ENCODE measurements at places on chromosomes 3 and 15.

GRCh38 chr3:87088993-87089841 is 98.3 kb upstream of the VGLL3 start:
- no peak for DNase-seq

- DNase-seq = no peak
Measured at GRCh38 chr15:73442421-73442820, 543 bp upstream of the REC114 start.

GRCh38 chr15:98217356-98217755 is 256.9 kb downstream of the ARRDC4 start:
- no peak for DNase-seq

GRCh38 chr3:30531017-30531570 is 75.3 kb upstream of the TGFBR2 start:
- DNase-seq = no peak

GRCh38 chr15:73941044-73941443 is 14.8 kb downstream of the LOXL1 start:
- DNase-seq = no peak

DNA sequence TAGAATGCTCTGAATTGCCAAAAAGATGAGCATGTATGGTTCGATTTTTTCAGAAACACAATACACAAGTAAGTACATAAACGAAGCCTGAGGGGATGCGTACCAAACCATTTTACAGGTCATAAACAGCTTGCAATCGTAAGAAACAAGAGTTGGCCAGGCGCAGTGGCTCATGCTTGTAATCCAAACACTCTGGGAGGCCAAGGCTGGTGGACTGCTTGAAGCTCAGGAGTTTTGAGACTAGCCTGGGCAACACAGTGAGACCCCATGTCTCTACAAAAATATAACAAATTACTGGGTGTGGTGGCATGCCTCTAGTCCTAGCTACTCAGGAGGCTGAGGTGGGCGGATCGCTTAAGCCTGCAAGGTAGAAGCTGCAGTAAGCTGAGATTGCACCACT is 13.4 kb downstream of the TRA2B start:
- DNase-seq = no peak

- DNase-seq = no peak
Measured at GRCh38 chr3:112610121-112610520, 30.8 kb downstream of the CCDC80 start.

GRCh38 chr15:85652457-85652856 is 142.3 kb downstream of the KLHL25 start:
- DNase-seq = no peak

- DNase-seq = no peak
Measured at GRCh38 chr3:53773021-53773436, 73.2 kb downstream of the CHDH start.

GRCh38 chr15:66241908-66242285 is 11.7 kb downstream of the MEGF11 start:
- DNase-seq = no peak

GRCh38 chr3:128398586-128398985 is 68.1 kb downstream of the DNAJB8 start:
- no peak for DNase-seq

DNA sequence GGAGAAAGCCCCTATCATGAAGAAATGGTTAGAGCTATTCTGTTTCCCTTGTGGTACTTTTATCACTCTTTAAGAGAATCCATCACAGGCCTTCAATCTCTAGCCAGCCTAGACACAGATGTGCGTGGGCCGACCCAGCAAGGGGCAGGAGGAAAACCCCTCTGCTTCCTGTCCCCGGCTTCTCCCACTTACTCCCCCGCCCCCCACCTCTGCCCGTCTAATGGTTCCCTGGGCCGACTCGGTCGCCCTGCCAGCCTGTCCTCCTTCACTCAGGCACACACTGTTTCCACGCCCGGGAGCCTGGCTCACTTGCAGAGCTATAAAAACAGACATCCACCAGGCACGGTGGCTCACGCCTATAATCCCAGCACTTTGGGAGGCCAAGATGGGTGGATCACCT is 58.3 kb upstream of the TFRC start:
- DNase-seq = no peak

GRCh38 chr15:92197746-92198145 is 195.9 kb upstream of the ST8SIA2 start:
- DNase-seq = no peak

DNA sequence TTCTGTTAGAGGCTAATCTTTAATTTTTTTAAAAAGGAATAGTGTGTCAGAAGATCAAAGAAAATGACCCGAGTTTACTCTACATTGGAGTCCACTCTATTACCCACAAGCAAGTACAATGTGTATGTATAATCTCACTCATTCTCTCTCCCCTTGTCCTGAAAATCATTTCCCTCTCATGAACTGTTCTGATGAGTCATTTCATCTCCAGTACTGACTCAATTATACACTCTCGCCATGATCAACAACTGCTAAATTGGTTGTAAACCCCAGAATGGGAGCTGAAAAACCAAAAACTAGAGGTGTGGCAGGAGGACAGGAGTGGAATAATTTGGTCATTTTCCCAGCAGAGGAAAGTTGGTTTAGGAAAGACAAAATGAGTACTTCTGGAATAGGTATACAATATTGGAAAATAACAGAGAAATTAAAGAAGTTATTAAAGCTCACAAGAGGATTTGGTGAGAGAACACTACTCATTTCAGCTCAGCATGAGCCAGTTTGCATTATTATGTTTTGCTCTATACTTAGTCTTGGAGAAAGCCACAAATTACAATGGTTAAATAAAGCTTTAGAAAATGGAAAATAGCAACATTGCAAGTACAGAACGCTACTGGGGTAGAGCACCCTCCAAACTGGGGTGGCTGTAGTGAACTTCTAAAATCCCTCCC is 144.3 kb upstream of the PFN2 start:
- DNase-seq = no peak

GRCh38 chr3:69791106-69791505 is 51.8 kb downstream of the MITF start:
- no peak for DNase-seq

- no peak for DNase-seq
Measured at GRCh38 chr3:151328298-151328995, 902 bp downstream of the P2RY13 start.

DNA sequence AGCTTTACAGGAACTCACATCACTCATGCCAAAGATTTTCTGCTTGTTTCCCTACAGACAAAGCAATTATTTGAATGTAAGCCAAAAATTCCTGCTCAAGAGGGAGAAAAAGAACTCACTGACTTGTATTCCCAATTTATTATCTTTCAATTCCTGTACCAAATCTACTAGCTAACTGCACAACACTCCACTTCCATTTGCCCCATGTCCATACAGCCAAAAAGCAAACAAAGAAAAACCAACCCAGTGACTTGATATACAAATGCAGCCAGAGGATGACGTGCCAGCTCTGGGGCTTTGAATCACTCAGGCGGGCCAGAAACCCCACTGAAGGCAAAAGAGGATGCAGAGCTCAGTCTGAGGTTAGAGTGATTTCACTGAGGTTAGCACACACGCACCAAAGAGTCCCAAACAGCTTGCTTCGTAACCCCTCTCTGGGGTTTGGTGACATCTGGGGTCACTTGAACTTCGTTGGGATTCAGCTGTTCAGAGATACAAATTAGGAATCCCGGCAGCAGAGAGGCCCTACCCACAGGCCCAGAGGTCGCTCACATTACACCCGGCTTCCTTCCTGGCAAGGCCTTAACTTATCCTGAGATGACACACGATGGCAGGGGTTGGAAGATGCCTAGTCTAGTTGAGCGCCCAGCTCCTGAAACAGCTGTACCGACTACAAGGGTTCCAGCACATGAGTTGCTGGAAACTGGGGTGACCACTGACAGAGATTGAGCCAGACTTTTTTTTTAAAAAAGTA is 1.6 kb downstream of the RFTN1 start:
- DNase-seq = peak; percentile 45

Measured in stimulated activated CD4-positive, alpha-beta T cell treated with anti-CD3 and anti-CD28 coated beads, Interleukin-1b, Interleukin-23, amount 100 ng/mL, for 24 hours (primary cell).